EH (cell line): ENCODE measurements at places on chromosomes 1 and 21.
A peak's percentile ranks its signal among the peaks of the same experiment; 100 is the strongest.

- no peak for DNase-seq
Measured at GRCh38 chr1:243734308-243734695, 115.7 kb downstream of the AKT3 start.

DNA sequence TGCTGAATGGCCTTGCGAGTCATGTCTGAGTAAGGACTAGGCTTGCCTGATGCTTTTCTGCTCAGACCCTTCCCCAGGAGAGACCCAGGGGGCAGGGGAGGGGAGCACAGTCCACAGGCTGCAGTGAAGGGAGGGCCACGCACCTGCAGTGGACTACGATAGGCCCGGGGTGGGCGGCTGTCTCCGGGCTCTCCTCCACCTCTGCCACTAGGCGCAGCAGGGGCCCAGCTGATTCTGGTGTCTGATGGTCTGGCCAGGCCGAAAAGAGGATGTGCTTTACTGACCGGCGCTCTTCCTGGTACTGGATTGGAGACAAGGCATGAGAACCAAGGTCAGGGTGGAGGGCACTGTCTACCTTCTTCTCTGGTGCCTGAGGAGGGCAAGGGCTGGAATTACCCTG is 7.9 kb upstream of the ARL8A start:
- DNase-seq = no peak

DNA sequence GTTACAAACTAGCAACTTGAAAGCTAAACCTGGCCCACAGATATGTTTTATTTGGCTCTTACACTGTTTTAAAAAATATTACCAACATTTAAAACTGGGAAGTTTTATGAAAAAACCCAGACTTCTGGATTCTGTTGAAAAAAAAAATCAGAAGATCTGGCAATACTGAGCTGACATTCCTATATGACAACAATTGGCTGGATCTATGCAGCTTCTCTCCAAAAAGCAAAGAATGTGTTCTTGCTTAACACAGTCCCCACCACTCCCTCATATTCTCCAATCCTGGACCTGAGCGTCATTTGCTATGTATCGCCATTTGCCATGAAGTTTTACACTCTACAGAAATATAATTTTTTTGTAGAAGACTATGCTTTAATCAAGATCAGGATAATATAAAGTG is 859.6 kb downstream of the LTN1 start:
- DNase-seq = peak; percentile 43

GRCh38 chr21:42747746-42748351 is 94.4 kb downstream of the PDE9A start:
- no peak for DNase-seq

GRCh38 chr1:64327119-64327518 is 123.7 kb downstream of the UBE2U start:
- DNase-seq = no peak

DNA sequence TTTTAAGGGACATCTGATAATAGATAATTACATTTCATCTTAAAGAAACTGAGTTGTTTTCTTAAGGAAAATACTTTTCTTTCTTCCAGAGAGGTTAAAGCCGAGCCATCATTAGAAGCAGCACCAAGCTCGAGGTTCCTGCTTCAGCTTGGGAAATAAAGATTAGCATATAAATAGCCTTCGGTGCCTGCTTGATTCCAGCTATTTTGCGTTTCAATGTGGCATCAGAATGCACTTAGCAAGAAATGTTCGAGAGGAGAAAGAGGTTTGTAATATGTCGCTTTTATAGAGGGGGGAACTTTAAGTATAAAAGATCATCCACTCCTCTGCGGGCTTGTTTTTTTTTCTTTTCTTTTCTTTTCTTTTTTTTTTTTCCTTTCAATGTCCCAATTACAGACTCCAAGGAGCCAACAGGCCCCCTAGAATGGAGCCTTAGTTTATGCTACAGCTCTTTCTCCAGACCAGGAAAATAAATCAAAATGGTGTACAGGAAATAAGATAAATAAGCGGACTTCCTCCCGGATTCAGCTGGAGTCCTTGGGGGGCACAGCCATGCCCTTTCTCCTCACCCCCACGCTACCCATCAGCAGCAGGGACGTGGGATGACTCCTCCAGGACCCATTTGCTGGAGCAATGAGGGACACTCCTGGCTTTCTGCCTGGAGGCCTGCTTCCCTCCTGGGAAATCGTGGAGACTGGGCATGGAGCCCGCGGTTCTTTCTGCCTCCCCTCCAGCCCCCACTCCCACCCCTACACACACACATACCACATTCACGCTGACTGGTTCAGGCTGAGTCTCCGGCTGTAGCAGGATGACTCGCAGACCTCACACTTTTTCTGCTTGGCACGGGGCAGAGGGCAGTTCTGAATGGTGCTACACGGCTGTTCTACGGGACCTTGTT is 131.6 kb downstream of the RRAGC start:
- DNase-seq = peak; percentile 83

- DNase-seq = no peak
Measured at GRCh38 chr21:29300807-29301138, 2.1 kb downstream of the BACH1 start.

DNA sequence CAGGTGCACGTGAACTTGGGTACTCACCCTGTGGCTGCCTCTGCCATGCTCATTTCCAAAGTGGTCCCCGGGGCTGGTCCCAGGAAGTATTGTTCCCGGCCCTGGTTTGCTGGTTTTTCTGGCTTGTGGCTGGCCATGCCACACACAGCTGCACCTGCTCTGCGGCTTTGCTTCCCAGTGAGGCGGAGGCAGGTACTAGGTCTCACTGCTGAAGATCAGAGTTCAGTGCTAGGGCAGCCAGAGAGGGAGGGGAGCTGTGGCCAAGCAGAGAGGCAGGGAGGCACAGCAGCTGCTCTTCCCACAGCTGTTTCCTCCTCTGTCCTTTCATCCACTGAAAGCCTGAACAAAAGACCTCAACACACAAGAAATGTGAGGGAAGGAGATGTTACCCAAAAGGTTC is 30.5 kb downstream of the ENO1 start:
- DNase-seq = no peak

GRCh38 chr21:28884976-28885852 is 107.5 kb downstream of the LTN1 start:
- peak; percentile 94 for DNase-seq

DNA sequence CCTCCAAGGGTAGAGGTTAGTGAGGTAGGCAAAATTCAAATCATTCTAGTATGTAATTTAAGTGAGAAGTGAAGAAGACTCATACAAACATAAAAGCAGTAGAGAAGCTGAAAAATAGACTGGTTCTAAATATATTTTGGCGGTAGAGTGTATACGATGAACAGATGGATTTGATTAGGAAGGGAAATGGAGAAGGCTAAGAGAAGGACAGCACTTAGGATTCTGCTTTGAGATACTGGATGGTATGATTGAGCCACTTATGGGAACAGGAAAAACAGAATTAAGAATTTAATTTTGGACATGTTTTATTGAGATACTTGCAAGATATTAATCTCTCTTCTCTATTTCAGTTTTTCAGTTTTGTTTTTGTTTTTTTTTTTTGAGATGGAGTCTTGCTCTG is 60.1 kb downstream of the EPB41 start:
- peak; percentile 64 for DNase-seq
